Gastrocnemius medialis (tissue), 4 donors: ENCODE measurements at places on chromosomes 1 and 21. TPM values are rescaled to one million over a fixed set of nuclear protein-coding genes. Genes with fewer than 3 reads are reported as not detected.

- H3K27ac ChIP-seq = no peak overlapping the region
- H3K27me3 ChIP-seq = no peaks in the 10 kb centered on the region
- H3K4me1 ChIP-seq = no peaks in the 10 kb centered on the region
- DNase-seq = no peak
These were observed 95.8 kb downstream of the S1PR1 start for GRCh38 chr1:101332633-101333032.

DNA sequence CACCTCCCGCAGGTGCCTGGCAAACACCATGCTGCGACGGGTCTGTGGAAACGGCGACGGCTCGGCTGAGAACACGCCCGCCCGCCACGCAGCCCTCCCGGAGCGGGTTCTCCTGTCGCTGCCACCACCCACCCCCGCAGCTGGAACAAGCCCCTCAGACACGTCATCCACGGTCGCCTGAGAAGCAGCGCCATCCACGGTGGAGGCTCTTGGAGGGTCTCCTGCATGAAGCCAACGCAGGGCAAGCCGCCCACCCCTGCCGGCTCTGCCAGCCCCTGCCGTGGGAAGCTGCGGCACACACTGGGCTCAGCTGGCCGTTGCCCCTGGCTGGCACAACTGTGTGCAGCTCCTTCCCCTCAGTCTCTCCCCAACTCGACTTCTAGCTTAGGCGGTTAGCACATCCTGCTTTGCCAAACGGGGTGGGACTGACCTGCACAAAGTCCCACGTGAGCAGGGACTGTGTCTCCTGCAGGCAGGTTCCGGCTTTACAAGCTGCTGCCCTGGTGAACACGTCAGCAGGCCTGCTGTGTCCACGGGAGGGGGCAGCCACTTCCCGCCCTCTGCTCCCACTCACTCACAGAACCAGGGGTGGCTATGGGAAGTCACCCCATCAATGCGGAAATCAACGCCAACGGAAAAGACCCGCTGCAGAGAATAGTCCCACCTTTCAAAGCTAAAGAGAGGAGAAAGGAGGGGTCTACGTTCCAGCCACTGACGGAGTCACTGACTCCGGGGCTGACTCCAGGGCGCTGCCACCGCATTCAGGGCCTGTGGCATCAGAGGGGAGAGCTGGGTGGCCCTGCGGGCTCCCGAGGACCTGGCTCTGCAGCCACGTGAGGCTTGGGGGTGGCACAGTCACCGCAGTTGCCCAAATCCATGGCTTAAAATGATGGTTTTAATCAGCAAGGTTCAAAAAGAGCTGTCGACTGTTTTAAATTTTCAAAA lies 10.3 kb downstream of the POFUT2 start:
- H3K4me3 ChIP-seq = no peak overlapping the region
- peak; percentile 6 for DNase-seq
- no peaks in the 10 kb centered on the region for H3K27me3 ChIP-seq
- H3K4me1 ChIP-seq = no peaks in the 10 kb centered on the region

GRCh38 chr1:200673952-200674823 lies 4.5 kb upstream of the DDX59 start:
- no peaks in the 10 kb centered on the region for H3K36me3 ChIP-seq
- no peak overlapping the region for H3K4me3 ChIP-seq
- no peak for DNase-seq
- H3K27ac ChIP-seq = no peak overlapping the region
- H3K27me3 ChIP-seq = no peaks in the 10 kb centered on the region

DNA sequence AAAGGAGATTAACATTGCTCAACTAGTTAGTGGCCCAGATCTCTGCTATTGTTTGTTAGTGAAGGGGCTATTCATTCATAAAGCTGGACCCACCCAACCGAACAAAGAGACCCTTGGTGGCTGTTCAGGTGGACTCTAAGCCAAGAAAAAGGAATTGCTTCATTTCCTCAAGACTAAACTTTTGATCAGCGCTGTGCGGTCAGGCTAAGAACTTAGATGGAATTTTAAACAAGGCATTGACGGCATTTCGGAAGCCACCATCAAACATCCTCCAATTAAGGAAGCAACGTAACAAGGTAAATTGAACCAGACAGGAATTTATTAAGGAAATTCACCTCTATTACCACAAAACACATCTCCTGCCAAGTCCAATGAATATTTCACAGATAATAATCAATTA lies 19.9 kb upstream of the SHCBP1L start:
- H3K27me3 ChIP-seq = no peaks in the 10 kb centered on the region
- H3K4me1 ChIP-seq = no peaks in the 10 kb centered on the region
- H3K4me3 ChIP-seq = no peak overlapping the region

DNA sequence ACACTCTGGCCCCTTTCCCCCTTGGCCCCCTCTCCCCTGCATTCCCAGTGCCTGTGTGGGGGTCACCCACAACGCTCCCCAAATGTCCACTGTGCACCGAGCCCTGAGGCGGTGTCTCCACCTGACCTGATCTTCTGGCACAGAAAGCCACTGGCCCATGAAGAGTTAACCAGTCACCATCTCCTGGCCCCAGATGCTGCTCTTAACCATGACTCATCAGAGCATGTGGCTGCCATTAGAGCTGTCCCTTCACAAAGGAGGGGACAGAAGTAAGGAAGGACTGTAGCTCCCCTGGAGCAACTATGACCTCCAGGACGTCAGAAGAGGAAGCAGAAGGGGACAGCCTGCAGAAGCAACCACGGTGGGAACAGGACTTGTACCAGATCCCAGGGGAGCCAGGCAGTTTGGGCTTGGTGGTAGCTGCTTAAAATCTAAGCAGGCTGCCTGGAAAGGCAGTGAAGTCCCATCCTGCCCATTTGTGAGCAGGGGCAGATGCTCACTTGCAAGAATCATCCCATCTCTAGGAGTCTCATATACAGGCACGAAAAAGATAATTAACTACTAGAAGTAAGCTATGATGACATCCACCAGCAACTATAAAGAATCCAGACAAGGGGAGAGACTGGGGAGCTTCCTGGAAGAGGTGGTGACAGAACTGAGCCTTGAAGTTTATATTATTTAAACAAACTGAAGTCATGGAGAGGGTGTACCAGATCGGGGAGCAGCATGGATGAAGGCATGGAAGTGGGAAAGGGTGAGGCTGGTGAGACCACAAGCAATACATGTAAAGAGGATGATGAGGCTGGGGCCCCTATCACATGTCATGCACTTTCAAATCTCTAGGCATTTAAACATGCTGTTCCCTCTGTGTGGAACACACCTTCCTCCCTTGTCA lies 1.1 kb upstream of the TTC39A start:
- DNase-seq = peak; percentile 54
- peak overlapping the region; percentile 67 for H3K4me3 ChIP-seq
- H3K36me3 ChIP-seq = no peaks in the 10 kb centered on the region
- H3K4me1 ChIP-seq = peaks cover 12% of the 10 kb centered on the region

GRCh38 chr1:218374401-218375353 lies 29.5 kb downstream of the TGFB2 start:
- peaks cover 57% of the 10 kb centered on the region for H3K4me1 ChIP-seq
- DNase-seq = peak; percentile 51
- no peaks in the 10 kb centered on the region for H3K27me3 ChIP-seq
- no peak overlapping the region for H3K4me3 ChIP-seq
- peak overlapping the region; percentile 77 for H3K27ac ChIP-seq
- no peaks in the 10 kb centered on the region for H3K36me3 ChIP-seq

DNA sequence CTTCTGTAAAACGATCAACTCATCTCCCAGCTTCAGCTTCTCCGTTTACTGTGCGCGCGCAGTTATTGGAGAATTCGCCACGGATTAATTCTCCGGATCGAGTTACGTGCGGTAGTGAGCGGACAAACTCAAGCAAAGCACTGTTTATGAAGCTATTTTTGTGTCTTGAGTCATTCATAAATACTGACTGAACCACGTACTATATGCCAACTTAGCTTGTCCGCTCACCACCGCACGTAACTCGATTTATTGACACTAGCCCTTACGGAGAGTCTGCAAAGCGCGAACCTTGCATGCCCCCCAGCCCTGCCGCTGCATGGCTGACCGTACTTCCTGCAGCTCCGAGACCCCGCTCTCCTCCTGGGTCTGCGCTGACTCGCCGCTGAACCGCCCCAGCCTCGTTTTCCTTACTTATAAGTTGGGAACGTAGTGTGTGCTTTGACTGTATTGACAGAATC lies 773 bp downstream of the CHD1L start:
- no peaks in the 10 kb centered on the region for H3K27me3 ChIP-seq
- peaks cover 25% of the 10 kb centered on the region for H3K4me1 ChIP-seq
- H3K27ac ChIP-seq = peak overlapping the region; percentile 93
- H3K36me3 ChIP-seq = no peaks in the 10 kb centered on the region
- DNase-seq = no peak

- H3K36me3 ChIP-seq = no peaks in the 10 kb centered on the region
- no peak for DNase-seq
- H3K4me3 ChIP-seq = no peak overlapping the region
- no peaks in the 10 kb centered on the region for H3K27me3 ChIP-seq
These were observed 89.8 kb downstream of the OLFML2B start for GRCh38 chr1:161933592-161934588.

- peaks cover 28% of the 10 kb centered on the region for H3K36me3 ChIP-seq
- H3K27ac ChIP-seq = peak overlapping the region; percentile 97
- no peaks in the 10 kb centered on the region for H3K27me3 ChIP-seq
- no peak for DNase-seq
- H3K4me1 ChIP-seq = peaks cover 15% of the 10 kb centered on the region
- H3K4me3 ChIP-seq = peak overlapping the region; percentile 94
These were observed 618 bp downstream of the ETS2 start for GRCh38 chr21:38806153-38806941.

Gene SERTAD4
- total RNA-seq = not detected

Gene OR2L3
- total RNA-seq = not detected

Gene TRAPPC10
- total RNA-seq = 32.9 TPM

Gene GBP5
- 1.0 TPM for total RNA-seq

Gene AIM2
- total RNA-seq = not detected

Gene KIRREL1
- 6.6 TPM for total RNA-seq

Gene KCNA2
- total RNA-seq = 0.52 TPM
